ENCODE measurements at places on chromosomes 3 and 15.

GRCh38 chr3:108469126-108469525, 41.3 kb downstream of the MYH15 start:
- no peaks in the 10 kb centered on the region for H3K4me1 ChIP-seq
- no peak overlapping the region for H3K27ac ChIP-seq
- no peak overlapping the region for H3K4me3 ChIP-seq
- DNase-seq = no peak
- peaks cover 9% of the 10 kb centered on the region for H3K27me3 ChIP-seq

- H3K36me3 ChIP-seq = no peaks in the 10 kb centered on the region
- H3K4me3 ChIP-seq = no peak overlapping the region
- H3K4me1 ChIP-seq = no peaks in the 10 kb centered on the region
- no peak overlapping the region for H3K27ac ChIP-seq
- peaks cover 43% of the 10 kb centered on the region for H3K27me3 ChIP-seq
Measured at GRCh38 chr3:119177321-119177720, 3.9 kb downstream of the UPK1B start.

GRCh38 chr3:150255413-150255812, 152.7 kb upstream of the TSC22D2 start:
- DNase-seq = no peak
- H3K27ac ChIP-seq = no peak overlapping the region
- H3K36me3 ChIP-seq = no peaks in the 10 kb centered on the region
- peaks cover 10% of the 10 kb centered on the region for H3K27me3 ChIP-seq
- no peak overlapping the region for H3K4me3 ChIP-seq

DNA sequence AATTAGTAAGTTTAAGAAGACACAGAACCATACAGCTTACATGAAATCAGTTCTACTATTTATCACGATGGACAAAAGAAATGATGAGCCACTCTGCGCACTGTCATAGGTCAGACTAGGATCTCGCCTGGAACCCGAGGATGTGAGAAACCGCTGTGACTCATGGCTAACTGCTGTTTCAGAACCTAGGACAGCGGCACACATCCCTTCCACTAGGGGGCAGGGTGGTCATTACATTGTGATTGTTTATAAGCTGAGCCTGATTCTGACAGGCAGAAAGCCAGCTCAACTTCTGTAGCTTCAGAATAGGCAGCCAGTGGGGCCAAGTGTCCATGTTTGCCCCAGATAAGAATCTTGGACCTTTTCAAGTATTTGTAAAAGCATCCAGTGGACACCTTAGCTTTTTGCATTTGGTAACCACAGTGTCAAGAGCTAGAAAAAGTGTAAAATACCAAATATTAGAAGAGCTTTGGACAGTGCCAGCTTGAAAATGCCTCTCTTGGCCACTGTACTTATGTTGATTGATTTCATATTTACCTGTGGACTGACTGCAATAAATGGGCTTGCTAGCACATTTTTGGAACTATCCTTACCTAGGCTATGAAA, 115.8 kb downstream of the KBTBD8 start:
- peak; percentile 77 for DNase-seq
- H3K36me3 ChIP-seq = no peaks in the 10 kb centered on the region
- no peak overlapping the region for H3K27ac ChIP-seq
- no peak overlapping the region for H3K4me3 ChIP-seq
- H3K27me3 ChIP-seq = peaks cover 28% of the 10 kb centered on the region
- peaks cover 4% of the 10 kb centered on the region for H3K4me1 ChIP-seq

- H3K4me1 ChIP-seq = peaks cover 26% of the 10 kb centered on the region
- no peak for DNase-seq
- no peaks in the 10 kb centered on the region for H3K36me3 ChIP-seq
- H3K4me3 ChIP-seq = no peak overlapping the region
- no peak overlapping the region for H3K27ac ChIP-seq
Measured at GRCh38 chr15:90062973-90063769, 39.1 kb downstream of the IDH2 start.

DNA sequence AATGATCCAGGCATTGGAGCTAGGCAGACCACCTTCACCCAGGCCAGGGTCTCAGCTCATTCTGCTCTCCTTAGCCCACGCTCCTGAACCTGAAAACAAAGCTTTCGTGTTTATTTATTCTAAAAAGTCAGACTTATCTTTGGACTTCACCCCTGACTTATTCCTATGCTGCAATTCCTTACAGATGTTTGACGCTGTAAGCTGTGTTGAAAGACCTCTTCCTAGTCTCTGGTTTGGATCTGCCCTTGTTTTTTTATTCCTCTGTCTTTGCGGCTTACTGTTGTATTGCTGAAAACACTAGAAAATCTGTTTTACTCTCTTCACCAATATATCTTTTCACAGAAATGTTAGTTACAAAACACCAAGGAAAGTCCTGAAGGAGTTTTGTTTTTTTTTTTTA, 40.5 kb upstream of the LDHAL6B start:
- no peak for DNase-seq
- H3K4me3 ChIP-seq = no peak overlapping the region
- no peak overlapping the region for H3K27ac ChIP-seq
- peaks cover 22% of the 10 kb centered on the region for H3K4me1 ChIP-seq

GRCh38 chr15:70514251-70514650, 249.1 kb downstream of the UACA start:
- no peak overlapping the region for H3K27ac ChIP-seq
- no peak overlapping the region for H3K4me3 ChIP-seq
- H3K36me3 ChIP-seq = peaks cover 23% of the 10 kb centered on the region
- peaks cover 7% of the 10 kb centered on the region for H3K27me3 ChIP-seq

DNA sequence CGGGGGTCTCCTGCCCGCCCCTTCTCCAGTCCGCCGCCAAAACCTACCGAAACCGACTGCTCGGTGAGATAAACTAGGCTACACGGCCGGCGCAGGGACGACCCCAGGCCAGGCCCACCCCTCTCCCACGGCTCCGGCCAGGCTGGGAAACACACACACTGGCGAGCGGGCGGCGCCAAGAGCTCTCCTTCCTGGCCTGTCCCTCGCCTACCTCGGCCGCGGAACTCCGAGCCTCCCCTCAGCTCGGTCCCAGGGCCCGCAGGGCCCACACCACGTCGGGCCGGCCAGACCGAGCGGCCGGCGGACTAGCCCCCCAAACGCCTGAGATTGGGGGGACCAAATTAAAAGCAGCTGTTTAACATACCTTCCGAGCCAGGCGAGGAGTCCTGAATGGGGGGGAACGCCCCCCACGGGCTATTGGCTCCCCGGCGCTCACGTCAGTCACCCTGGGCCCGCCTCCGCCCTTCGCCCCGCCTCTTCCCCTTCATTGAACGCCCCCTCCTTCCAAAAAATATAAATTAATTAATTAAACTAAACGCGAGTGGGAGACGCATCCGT, 4.0 kb upstream of the SIN3A start:
- no peaks in the 10 kb centered on the region for H3K27me3 ChIP-seq
- peak overlapping the region; percentile 94 for H3K27ac ChIP-seq
- H3K4me3 ChIP-seq = peak overlapping the region; percentile 80
- H3K4me1 ChIP-seq = peaks cover 13% of the 10 kb centered on the region

DNA sequence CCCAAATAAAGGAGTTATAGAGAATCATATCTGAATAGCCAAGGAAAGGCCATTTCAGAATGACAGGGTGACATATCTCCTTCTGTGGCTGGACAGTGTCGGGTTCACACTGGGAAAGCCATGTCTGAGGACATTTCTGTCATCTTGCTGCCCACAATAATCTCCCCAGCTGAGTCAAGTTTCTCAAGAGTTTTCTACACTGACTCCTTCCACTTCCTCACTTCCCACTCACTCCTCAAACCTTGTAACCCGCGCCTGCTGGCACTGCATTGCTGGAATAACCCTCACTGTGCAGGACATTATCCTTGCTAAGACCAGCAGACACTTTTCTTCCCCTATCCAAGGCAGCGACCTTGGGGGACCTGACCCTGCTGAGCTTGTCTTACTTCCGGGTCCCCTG, 5.3 kb upstream of the INSYN1 start:
- peaks cover 40% of the 10 kb centered on the region for H3K27me3 ChIP-seq
- no peak overlapping the region for H3K27ac ChIP-seq
- H3K4me3 ChIP-seq = no peak overlapping the region
- H3K4me1 ChIP-seq = peaks cover 2% of the 10 kb centered on the region
- H3K36me3 ChIP-seq = no peaks in the 10 kb centered on the region

DNA sequence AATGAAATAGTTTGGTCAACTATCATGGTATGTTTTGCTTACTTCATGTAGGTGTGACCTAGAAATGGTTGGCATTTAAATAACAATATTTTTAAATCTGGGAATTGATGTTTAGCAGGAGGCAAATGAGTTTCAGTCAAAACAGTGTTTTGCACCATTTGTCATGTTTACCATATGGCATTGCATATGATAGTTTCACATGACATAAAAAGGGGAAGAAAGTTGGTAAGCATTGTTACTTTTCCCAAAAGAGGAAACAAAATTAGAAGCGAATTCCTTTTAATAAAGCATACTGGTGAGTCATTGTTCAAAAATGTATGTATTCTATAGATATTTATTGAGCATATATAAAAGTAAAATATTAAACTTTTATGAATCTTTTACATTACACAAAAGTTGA, 2.3 kb downstream of the RNF13 start:
- peaks cover 8% of the 10 kb centered on the region for H3K36me3 ChIP-seq
- H3K4me1 ChIP-seq = peaks cover 41% of the 10 kb centered on the region
- H3K27ac ChIP-seq = no peak overlapping the region
- H3K27me3 ChIP-seq = peaks cover 2% of the 10 kb centered on the region
- peak overlapping the region; percentile 97 for H3K4me3 ChIP-seq
- no peak for DNase-seq

GRCh38 chr15:77030048-77030927, 35.4 kb downstream of the PSTPIP1 start:
- H3K27me3 ChIP-seq = no peaks in the 10 kb centered on the region
- peaks cover 30% of the 10 kb centered on the region for H3K36me3 ChIP-seq
- no peak overlapping the region for H3K4me3 ChIP-seq
- peak; percentile 34 for DNase-seq

GRCh38 chr15:44435893-44436667, 8.7 kb downstream of the CTDSPL2 start:
- H3K4me1 ChIP-seq = peaks cover 23% of the 10 kb centered on the region
- H3K27ac ChIP-seq = no peak overlapping the region
- H3K4me3 ChIP-seq = no peak overlapping the region
- no peak for DNase-seq
- peaks cover 42% of the 10 kb centered on the region for H3K36me3 ChIP-seq
- H3K27me3 ChIP-seq = no peaks in the 10 kb centered on the region

GRCh38 chr15:39269352-39269751, 311.5 kb upstream of the THBS1 start:
- DNase-seq = no peak
- peaks cover 1% of the 10 kb centered on the region for H3K27me3 ChIP-seq
- H3K4me1 ChIP-seq = peaks cover 5% of the 10 kb centered on the region
- no peak overlapping the region for H3K27ac ChIP-seq
- H3K36me3 ChIP-seq = no peaks in the 10 kb centered on the region
- H3K4me3 ChIP-seq = no peak overlapping the region

DNA sequence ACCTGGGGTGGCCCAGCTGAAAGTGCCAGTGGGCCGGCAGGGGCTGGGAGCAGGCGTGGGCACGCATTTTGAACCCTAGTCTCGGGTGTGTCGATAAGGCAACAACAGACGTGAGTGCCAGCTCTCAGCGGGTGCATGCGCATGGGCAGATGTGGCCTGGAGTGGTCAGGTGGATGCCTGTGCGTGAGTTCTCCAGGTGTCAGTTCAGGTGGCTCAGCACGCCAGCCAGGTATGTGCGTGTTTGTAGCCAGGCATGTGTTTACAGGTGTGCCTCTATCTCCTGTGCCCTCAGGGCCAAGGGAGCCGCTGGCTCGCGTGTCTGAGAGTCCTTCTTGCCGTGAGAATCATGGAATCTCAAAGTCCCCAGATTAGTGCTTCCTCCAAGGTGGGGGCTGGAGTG, 14.8 kb downstream of the CYP1A2 start:
- no peak for DNase-seq
- no peak overlapping the region for H3K4me3 ChIP-seq
- no peaks in the 10 kb centered on the region for H3K36me3 ChIP-seq
- H3K27me3 ChIP-seq = no peaks in the 10 kb centered on the region

- no peak overlapping the region for H3K27ac ChIP-seq
- no peak for DNase-seq
- no peaks in the 10 kb centered on the region for H3K4me1 ChIP-seq
- H3K4me3 ChIP-seq = no peak overlapping the region
Measured at GRCh38 chr3:54888873-54889272, 39.0 kb downstream of the LRTM1 start.

Measured in activated naive CD8-positive, alpha-beta T cell treated with anti-CD3 and anti-CD28 coated beads, Interleukin-2, amount 10 ng/mL, durations not matched to agents 7 days and 5 days (primary cell).